T-helper 22 cell (primary cell): ENCODE measurements at places on chromosomes 3 and 15.

DNA sequence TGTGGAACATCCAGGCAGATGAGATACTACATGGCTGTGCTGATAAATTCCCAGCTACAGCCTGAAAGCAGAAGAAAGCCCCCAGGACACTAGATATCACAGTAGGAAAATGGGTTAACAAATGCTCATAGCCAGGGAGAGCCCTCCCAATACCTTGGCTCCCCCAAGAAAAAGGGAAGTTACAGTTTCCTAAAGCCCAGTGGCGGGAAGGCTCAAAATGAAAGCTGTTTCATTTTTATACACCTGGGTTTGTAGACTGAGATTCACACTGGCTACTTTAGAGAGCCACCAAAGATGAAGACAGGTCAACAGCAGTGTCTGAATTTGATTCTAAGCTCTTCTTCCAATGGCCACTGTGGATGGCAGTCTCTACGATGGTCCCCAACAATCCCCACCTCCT lies 55.0 kb upstream of the TOPAZ1 start:
- DNase-seq: no peak

- DNase-seq: no peak
These were observed 518.9 kb downstream of the SHQ1 start for GRCh38 chr3:72329354-72329753.

DNA sequence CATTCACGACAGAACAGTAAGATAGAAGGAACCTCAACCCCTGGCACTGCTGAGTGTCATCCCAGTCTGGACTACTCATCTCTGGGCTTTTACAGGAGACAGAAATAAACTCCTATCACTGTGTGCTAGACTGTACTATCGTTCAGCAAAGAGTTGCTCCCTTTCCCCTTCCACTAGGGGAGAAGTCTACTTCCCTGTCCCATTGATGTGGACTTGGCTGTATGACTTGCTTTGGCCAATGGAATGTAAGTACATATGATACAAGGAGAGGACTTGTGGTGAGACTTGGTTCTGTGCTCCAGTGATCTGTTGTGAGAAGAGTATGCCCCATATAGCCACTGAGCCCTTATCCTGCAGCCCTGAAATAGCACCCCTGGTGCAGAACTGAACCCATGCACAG lies 5.3 kb upstream of the KIF7 start:
- no peak for DNase-seq

DNA sequence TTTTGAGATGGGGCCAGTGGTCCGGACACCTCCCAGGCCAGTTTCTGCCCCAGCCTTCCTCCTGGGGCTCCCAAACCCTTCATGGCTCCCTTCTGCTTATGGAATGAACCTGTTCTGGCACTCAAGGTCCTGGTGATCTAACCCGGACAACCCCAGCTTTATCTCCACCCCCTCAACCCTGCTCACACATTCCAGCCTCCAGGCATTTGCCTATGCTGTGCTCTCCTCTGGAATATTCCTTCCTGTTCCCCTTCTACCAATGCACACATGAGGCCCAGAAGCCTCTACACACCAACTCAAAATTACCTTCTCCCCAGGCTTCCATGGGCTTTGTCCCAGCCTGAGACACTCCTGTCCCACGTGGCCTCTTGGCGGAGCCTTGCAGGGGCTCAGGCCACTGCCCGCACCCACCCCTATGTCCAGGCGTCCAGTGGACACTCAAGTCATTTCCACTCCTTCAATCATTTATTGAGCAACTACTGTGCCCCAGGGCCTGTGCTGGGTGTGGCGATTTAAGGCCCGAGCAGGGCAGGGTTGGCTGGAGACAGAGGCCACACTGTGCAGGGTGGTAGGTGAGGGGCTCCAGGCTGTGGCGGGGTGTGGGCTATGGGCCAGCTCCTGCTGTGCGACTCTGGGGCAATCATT lies 18.8 kb downstream of the PLXND1 start:
- no peak for DNase-seq

GRCh38 chr3:113088616-113089015 lies 97.8 kb downstream of the GTPBP8 start:
- no peak for DNase-seq

DNA sequence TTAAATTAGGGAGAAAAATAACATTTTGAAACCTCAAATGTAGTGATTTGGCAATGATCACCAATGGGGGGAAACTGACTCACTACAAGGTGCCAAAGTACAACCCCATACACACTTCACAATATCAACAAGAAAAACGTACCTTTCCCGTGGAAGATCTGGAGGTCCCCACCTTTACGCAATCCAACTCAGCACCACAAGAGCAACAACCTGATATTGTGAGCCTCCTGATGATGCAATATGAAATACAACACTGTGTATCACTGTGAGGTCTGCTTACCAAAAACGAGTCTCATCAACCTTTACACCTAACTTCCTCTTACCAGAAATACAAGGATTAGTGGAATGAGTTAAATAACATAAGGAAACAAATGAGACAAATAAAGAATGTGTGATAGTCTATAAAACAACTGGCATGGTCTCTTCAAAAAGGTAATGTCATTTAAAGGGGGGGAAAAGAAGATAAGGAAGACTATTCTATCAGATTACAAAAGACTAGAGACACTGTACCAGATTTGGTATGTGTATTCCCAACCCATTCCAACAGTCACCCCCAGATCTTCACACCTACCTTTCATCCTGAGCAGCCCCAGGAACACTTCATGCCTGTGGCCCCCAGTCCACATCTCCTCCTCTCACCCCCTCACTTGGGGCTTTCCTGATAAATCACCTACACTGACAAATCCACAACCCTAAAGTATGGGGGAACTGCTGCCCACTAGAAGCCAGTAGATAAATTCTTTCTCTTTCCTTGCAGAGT lies 27.7 kb downstream of the DLG1 start:
- DNase-seq: no peak

DNA sequence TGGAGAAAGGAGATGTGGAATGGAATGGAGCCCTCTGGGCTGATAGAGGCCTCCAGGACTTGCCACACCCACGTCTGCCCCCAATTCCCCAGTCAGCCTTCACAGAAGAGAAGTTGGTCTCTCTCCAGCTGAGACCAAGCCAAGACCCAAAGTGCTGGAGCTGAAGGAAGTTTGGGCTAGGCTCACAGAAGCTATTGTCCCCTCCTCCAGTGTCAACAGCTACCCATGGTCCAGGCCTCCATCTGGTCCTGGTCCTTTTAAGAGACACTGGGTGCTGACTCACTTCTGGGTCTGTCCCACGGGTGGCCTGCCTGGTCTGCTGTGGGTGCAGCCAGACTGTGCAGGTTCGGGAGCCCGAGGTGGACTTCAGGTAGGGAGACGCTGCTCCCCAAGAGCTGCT lies 179.8 kb downstream of the APBA2 start:
- no peak for DNase-seq

GRCh38 chr15:37046876-37047614 lies 53.3 kb downstream of the MEIS2 start:
- no peak for DNase-seq

DNA sequence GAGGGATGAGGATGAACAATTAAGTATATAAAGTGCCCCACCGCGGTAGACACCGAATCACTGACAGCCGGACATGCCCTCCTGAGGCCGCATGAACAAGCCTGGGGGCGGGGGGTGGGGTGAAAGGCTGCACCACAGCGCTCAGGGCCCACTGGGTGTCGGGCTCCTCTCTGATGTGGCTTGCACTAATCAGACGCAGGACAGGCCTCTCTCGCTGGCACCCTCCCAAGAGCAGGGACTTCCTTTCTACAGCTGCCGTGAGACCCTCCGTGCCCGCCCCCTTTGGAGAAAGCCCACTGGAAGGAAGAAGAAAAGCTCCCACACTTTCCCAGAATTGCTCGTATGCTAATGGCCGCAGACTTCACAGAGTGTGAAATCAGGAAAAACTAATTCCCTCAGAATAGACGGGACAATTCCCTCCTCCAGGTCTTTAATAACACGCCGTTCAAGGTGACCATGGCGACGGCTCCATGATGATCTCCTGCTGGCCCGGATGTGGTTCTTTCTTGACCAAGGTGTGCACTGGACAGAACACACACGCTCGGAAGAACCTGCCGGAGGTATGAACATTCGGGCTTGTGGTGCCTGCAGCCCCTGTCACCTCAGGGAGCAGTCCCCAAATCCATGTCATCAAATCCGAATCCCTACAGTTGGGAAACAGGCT lies 32.0 kb downstream of the IQSEC1 start:
- no peak for DNase-seq

- no peak for DNase-seq
These were observed 292.5 kb downstream of the SHQ1 start for GRCh38 chr3:72555714-72556113.

- no peak for DNase-seq
These were observed 15.6 kb upstream of the DUSP7 start for GRCh38 chr3:52072020-52072419.
